SJSA1 (cell line): ENCODE measurements at places on chromosomes 6 and 20. TPM values are rescaled to one million over a fixed set of nuclear protein-coding genes. Genes with fewer than 3 reads are reported as not detected.

- no peak for DNase-seq
These were observed 114.3 kb upstream of the CD93 start for GRCh38 chr20:23200413-23200812.

PACRG gene
- total RNA-seq, result not detected in 2 replicates

GRCh38 chr20:35991142-35991771, 22.9 kb downstream of the CNBD2 start:
- DNase-seq, result no peak

GRCh38 chr6:106825156-106825555, 149.4 kb downstream of the CD24 start:
- DNase-seq, result no peak

- DNase-seq, result no peak
These were observed 59.7 kb downstream of the RBM38 start for GRCh38 chr20:57450931-57451330.

DNA sequence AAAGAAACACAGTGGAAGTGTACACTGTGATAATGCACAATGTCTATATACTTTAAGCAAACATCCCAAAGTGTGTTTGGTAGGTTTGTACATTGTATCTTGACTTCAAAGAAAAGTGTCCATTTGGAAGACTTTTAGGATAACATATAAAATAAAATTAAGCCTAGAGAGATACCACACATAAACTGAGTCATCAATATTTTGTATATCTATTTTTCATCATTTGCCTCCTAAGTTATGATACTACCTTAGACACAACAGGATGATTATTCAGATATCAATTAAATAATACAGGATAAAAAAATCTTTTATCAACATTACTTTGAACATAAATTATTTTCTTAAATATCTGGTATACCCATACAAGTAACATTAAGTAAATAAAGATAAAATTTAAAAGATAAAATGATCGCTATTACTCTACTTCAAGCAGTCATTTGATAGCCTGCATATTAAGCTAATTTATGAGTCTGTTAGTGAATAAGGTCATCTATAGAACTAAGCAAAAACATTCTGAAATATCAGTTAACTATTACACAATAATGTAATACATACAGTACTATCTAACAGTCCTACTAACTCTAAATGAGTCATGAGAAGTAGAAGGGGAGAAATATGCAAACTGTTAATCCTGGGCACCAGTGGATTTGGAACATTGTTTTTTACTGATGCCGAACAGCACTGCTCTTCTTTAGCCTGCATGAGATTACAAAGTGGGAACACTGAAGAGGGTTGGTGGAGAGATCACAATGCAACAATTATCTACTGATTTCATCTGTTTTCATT, 158.4 kb upstream of the SIM1 start:
- DNase-seq, result no peak

DNA sequence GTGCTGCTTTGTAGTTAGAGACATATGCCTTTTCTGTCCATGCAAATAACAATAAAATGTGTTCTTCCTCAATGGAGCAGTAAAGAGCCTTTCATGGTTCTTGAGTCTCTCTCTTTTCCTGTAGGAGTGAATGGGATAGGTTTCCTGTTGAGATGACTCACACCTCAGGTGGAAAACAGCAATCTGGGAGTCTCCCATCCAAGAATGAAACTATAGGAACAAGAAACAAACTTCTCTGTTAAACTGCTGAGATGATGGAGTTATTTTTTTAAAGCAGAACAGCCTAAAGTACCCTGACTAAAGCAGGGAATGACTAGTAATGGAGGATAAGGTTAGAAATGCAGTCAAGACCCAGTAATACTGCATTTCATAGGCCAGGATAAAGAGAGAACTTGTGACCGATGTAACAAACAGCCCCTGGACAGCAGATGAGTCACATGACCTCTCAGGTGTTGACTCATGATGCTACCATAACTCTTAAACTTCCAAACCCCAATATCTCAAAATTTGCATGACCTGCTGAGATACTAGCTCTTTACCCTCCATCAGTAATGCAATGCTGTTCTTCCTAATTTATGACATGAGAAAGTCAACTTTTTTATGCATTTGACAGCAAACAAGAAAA, 548.9 kb downstream of the CBLN4 start:
- no peak for DNase-seq

DNA sequence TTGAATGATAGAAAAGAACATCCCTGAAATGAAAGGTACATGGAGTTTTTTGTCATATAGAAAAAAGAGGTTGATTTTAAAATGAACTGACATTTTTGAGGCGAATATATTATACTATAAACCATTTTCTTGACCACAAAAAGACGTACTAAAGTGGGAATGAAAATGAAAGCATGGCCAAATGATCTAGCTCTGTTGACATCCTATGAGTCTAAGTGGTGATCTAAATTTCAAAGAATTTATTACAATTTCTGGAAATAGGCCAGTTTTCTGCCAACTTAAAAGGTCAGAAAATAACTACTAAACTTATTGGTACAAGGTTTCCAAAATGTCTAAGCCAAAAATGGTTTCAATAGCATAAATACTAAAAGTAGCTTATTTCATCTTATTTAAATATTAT, 536.8 kb downstream of the EYS start:
- DNase-seq, result no peak

PI16 gene
- total RNA-seq, result not detected in 2 replicates
